ENCODE measurements at places on chromosomes 5 and 9. TPM values are rescaled to one million over a fixed set of nuclear protein-coding genes. Genes with fewer than 3 reads are reported as not detected.

TAF1L gene
- not detected for total RNA-seq

DNA sequence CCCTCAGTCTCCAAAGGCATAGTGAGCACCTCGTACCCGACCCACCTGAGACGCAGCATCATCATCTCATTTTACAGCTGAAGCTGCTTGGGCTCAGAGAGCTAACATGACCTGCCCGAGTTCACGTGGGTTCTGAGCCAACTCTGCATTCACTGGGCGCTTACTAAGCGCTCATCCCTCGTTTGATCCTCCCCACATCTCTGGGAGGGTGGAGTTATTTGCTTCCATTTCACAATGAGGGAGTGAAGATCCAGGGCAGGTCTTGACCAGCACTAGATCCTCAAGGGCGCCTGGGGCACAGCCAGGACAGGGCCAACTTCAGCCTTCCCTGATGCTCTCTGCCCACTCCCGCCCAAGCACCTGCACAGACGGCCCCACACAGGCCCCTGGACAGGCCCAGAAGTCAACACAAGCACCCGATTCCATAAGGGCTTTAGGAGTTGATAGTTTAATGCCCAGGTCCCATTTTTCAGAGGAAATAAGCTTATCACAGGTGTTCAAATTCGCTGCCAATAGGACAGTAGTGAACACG is 80.8 kb downstream of the HRH2 start:
- DNase-seq, result no peak
- peaks cover 25% of the 10 kb centered on the region for H3K27me3 ChIP-seq
- H3K27ac ChIP-seq, result no peak overlapping the region
- no peaks in the 10 kb centered on the region for H3K36me3 ChIP-seq
- H3K4me3 ChIP-seq, result no peak overlapping the region

- H3K36me3 ChIP-seq, result no peaks in the 10 kb centered on the region
- DNase-seq, result no peak
- no peak overlapping the region for H3K4me3 ChIP-seq
- no peaks in the 10 kb centered on the region for H3K4me1 ChIP-seq
- H3K27ac ChIP-seq, result no peak overlapping the region
- H3K27me3 ChIP-seq, result peaks cover 2% of the 10 kb centered on the region
Observed at GRCh38 chr5:34675857-34676256, 19.7 kb downstream of the RAI14 start.

GRCh38 chr5:157961896-157962590 is 103.1 kb upstream of the CLINT1 start:
- H3K36me3 ChIP-seq, result no peaks in the 10 kb centered on the region
- no peaks in the 10 kb centered on the region for H3K4me1 ChIP-seq
- H3K27ac ChIP-seq, result no peak overlapping the region
- H3K27me3 ChIP-seq, result peaks cover 13% of the 10 kb centered on the region
- H3K4me3 ChIP-seq, result no peak overlapping the region

GRCh38 chr9:93087971-93088655 is 7.9 kb upstream of the CARD19 start:
- H3K27me3 ChIP-seq, result no peaks in the 10 kb centered on the region
- peaks cover 79% of the 10 kb centered on the region for H3K36me3 ChIP-seq
- no peak overlapping the region for H3K4me3 ChIP-seq

DNA sequence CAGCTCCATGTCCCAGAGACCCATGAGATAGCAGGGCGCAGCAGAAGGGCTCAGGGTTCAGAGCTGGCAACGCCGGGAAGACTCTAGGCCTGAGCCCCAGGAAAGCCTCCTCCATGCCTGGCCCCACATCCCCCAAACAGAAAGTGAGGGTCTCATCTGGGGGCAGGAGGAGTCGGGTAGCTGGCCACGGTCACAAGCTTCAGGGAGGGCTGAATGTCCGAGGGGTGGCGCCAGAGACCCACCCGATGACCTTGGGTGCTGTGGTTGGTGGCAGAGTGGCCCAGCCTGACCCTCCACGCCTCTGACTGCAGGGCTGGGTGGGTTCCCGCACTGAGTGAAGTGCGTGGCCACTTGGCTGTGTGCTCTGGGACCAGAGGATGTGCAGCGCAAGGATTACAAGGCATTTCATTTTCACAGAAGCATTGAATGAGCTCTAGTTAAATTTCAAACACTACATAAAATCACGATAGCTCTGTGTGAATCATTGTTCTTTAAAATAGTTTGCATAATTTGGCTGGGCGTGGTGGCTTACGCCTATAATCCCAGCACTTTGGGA is 3.0 kb downstream of the C8G start:
- no peak for DNase-seq
- peaks cover 18% of the 10 kb centered on the region for H3K4me1 ChIP-seq
- peak overlapping the region; percentile 81 for H3K4me3 ChIP-seq
- H3K36me3 ChIP-seq, result no peaks in the 10 kb centered on the region
- H3K27me3 ChIP-seq, result no peaks in the 10 kb centered on the region

- no peak overlapping the region for H3K27ac ChIP-seq
- peaks cover 3% of the 10 kb centered on the region for H3K27me3 ChIP-seq
- H3K4me3 ChIP-seq, result no peak overlapping the region
- no peak for DNase-seq
- no peaks in the 10 kb centered on the region for H3K4me1 ChIP-seq
Observed at GRCh38 chr9:89096807-89097206, 81.8 kb downstream of the SHC3 start.

DNA sequence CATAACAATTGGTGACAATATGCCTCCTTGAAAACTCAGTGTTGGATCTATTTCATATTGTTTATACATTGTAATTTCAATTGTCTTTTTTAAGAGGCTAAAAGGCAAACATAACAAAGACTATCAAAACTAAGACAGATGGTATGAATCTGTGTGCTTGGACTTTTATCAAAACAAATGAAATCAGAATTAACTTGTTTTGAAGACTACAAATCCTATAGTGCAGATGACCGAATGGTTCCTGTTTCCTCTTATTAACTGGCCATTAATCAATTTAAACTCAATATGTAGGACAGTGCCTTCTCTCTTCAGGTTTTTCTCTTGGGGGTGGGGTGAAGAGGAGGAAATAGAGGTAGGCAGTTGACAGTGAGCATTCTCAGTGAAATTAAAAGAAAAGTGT is 366.9 kb upstream of the GRAMD2B start:
- H3K36me3 ChIP-seq, result no peaks in the 10 kb centered on the region
- no peak for DNase-seq
- no peak overlapping the region for H3K4me3 ChIP-seq
- no peak overlapping the region for H3K27ac ChIP-seq
- H3K27me3 ChIP-seq, result no peaks in the 10 kb centered on the region
- no peaks in the 10 kb centered on the region for H3K4me1 ChIP-seq

DNA sequence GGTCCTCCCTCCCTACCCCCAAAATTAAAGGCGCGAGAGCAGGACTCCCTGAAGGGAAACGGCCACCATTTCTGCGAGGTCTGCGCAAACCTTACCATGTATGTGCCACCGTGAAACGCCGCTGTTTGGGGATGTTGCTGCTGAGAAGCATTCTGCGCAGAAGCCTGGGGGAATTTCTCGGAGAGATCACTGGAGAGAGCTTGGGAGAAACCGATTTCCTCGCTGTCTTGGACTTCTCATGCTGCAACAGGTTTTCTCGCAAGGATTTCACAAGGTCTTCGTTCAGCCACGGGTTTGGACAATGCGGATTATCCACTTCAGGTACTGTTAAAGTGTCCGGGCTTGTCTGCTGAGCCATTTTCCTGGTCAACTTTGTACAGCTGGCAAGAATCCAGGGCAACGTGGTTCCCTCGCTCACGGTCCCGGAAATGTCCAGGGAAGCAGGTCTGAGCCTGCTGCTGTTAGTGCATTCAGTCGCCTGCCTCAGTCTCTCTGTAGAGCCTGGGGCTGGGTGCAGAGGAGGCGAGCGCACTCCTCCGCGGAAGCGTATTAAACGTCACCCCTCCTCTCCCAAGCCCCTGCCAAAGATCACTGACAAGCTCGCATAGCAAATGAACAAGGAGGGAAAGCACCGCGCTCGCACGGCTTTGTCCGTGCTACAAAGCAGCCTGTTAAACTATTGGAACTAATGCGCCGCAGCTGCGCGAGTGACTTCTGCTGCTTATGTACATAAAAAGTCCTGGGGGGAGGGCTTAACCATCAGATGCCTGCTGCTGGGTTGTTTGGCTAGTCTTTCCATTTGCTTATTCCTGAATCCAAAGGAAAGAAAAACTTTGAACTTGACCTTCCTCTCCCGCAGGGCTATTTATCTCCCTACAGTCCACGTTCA is 125.1 kb downstream of the PDE4D start:
- DNase-seq, result no peak
- peaks cover 8% of the 10 kb centered on the region for H3K4me1 ChIP-seq
- H3K36me3 ChIP-seq, result no peaks in the 10 kb centered on the region
- peaks cover 32% of the 10 kb centered on the region for H3K27me3 ChIP-seq
- no peak overlapping the region for H3K27ac ChIP-seq

- no peak overlapping the region for H3K27ac ChIP-seq
- H3K36me3 ChIP-seq, result no peaks in the 10 kb centered on the region
- peaks cover 2% of the 10 kb centered on the region for H3K27me3 ChIP-seq
Observed at GRCh38 chr9:114166614-114167572, 11.6 kb downstream of the COL27A1 start.

ITGA1 gene
- total RNA-seq, result 8.0 TPM

DNA sequence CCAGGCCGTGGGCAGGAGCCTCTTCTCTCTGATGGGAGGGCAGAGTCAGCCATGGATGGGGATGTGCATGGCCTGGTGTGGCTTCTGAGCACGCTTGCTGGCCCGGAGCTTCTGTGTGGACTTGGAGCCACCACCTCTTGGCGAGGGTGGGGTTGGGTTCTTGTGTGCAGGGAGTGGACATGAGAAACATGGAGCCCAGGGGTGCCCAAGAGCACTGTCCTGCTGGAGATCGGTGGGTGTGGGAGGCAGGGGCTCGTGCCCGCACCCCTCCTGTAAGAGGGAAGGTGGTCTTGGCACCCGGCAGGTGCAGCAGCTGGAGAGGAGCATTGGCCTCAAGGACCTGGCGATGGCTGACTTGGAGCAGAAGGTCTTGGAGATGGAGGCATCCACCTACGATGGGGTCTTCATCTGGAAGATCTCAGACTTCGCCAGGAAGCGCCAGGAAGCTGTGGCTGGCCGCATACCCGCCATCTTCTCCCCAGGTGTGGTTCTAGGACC is 23.8 kb downstream of the FBXW5 start:
- no peak overlapping the region for H3K4me3 ChIP-seq
- no peaks in the 10 kb centered on the region for H3K27me3 ChIP-seq
- H3K27ac ChIP-seq, result no peak overlapping the region
- H3K36me3 ChIP-seq, result peaks cover 51% of the 10 kb centered on the region
- DNase-seq, result no peak
- peaks cover 9% of the 10 kb centered on the region for H3K4me1 ChIP-seq

DNA sequence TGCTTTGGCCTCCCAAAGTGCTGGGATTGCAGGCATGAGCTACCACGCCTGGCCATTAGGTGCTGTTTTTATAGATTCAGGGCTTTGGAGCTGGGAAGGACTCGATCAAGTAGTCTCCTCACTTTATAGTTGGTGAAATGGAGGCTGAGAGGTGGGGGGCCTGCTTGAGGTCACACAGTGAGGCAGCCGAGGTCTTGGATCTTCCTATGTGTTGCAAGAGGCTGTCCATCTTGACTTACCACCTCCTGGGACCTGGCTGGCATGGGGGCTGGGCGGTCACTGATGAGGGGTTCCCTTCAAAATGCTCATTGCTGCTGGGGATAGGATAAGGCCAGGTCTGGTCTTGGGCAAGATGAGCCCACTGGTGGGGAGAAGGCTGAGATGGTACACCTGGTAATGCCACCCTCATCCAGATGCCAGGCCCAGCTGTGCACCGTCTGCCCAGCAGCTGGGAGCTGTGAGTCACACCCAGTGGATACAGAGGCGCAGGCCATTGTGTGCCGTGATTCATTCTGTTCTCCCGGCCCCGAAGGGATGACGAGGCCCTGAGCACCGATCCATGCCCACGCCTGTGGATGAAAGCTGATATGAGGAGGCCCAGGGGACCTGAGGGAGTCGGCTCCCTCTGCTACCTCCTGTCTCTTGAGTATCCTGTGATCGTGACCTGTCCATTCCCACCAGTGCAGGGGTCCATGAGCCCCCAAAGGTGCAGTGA is 10.5 kb upstream of the NDST1 start:
- H3K4me1 ChIP-seq, result no peaks in the 10 kb centered on the region
- H3K36me3 ChIP-seq, result no peaks in the 10 kb centered on the region
- DNase-seq, result no peak
- H3K4me3 ChIP-seq, result no peak overlapping the region
- no peaks in the 10 kb centered on the region for H3K27me3 ChIP-seq

PLAA gene
- total RNA-seq, result 35.9 TPM

SLC25A48 gene
- not detected for total RNA-seq

DNA sequence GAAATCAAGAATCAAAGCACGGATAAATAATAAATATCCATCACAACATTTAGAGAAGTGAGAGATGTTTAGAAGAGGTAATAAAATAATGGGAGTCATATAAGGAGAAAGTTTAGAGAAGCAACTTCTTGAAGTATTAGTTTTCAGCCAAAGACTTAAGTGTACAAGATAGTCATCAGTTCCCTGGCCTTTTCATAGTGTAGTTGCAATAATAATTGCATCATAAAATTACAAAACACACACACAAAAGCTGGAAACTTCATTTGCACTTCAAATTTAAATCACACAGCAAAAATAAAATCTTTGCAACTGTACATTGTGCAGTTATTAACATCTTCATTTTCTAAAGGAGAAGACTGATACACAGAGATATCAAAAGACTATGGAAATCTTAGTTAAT is 319.1 kb upstream of the RGMB start:
- no peaks in the 10 kb centered on the region for H3K4me1 ChIP-seq
- no peak overlapping the region for H3K27ac ChIP-seq
- DNase-seq, result no peak
- H3K27me3 ChIP-seq, result no peaks in the 10 kb centered on the region
- H3K36me3 ChIP-seq, result no peaks in the 10 kb centered on the region

GRCh38 chr5:116935561-116936162 is 361.0 kb upstream of the SEMA6A start:
- no peaks in the 10 kb centered on the region for H3K27me3 ChIP-seq
- H3K36me3 ChIP-seq, result no peaks in the 10 kb centered on the region
- H3K4me1 ChIP-seq, result no peaks in the 10 kb centered on the region
- no peak overlapping the region for H3K4me3 ChIP-seq

CCDC192 gene
- total RNA-seq, result not detected

DNA sequence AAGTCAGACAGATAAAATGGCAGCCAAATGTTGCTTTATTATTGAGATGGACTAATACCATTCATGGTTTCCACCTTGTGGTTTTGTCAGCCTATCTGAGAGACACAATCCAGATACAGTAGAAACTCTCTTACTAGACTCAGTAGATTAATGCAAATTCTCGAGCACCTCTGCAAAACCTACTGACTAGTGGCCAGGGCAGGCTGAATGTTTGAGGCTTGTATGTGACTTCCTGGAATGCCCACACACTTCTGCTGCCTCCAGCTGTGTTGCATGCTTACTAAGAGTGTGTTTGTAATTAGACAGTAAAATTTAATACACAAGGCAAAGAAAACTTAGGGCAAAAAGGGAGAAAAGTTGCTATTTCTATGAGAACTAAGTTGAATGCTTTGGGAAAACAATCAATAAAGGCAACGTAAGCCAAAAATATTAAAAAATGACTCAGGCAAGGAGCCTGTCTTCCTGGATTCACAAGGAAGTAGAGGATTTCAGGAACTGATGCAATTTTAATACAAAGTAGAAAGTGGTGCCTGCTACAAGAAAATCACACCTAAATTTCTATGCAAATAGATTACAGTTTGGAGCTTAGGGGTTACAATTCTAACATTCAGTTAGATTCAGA is 30.2 kb upstream of the CCNG1 start:
- H3K4me1 ChIP-seq, result peaks cover 5% of the 10 kb centered on the region
- no peak for DNase-seq
- peaks cover 5% of the 10 kb centered on the region for H3K27me3 ChIP-seq
- no peak overlapping the region for H3K4me3 ChIP-seq

GRCh38 chr9:14903040-14903439 is 7.2 kb downstream of the FREM1 start:
- H3K4me1 ChIP-seq, result no peaks in the 10 kb centered on the region
- no peak overlapping the region for H3K4me3 ChIP-seq
- no peaks in the 10 kb centered on the region for H3K36me3 ChIP-seq
- H3K27ac ChIP-seq, result no peak overlapping the region
- no peak for DNase-seq

All from activated CD4-positive, alpha-beta memory T cell treated with anti-CD3 and anti-CD28 coated beads, Interleukin-2, amount 10 ng/mL, durations not matched to agents 7 days and 5 days (primary cell).